WTC11 (cell line): ENCODE measurements at places on chromosomes 13 and 19. TPM values are rescaled to one million over a fixed set of nuclear protein-coding genes. Genes with fewer than 3 reads are reported as not detected.

DNA sequence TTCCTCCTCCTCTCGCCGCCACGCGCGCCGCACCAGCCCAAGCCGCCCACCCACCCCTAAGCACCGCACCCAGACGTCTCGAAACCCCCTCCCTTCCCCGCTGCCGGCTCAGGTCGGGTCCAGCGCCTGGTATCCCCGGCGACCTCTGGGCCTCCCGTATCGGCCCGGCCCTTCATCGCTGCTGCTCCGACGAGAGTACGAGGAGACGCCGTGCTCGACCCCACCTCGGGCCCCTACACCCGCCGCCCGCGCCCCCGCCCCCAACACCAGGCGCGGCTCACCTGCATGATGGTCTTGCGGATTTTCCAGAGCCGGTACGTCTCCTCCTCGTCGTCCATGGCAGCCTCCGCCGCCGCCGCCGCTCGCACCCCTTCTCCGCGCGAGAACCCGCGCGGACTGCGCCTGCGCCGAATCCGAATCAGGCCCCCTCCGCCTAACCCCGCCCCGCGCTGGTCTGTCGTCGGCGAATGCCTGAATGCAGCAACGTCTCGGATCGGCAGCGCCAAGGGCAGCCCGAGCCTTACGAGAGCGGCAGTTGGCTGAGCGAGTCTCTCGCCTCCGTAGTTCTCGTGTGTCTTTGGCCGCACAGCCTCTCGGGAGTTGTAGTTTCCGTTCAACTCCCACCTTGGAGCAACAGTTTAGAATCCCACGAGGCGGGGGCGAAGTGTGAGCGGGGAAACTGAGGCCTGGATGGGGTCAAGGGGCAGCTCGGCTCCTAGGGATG is at the start of gene POLR2E:
Gene POLR2E (minus strand): TSS at position 398 of the 724 bp plus-strand sequence. CDS start 60 bp downstream, at position 338.
- peak; percentile 97 for DNase-seq

DNA sequence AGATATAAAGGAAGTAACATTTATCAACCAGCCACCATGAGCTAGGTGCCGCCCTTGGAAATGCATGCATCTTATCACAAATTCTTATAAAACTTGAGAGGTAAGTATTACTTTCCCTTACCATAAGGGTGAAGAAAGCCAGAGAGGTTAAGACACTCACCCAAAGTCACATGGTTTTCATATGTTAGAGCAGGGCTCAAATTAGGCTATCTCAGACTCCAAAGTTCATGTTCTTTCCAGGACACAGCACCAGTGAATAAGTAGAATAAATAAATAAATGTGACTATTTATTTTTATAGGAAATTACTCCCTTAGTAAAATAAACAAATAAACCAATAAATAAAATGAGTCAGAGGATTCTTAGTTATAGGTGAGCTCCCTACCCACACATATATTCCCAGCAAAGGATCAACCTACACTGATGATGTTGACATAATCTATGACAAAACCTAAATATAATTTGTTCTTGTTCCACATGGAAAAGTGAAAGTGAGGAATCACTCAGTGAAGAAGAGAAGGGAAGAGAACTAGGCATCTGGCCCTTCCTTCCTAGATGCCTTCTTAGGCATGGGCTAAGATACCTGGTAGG is 27.2 kb downstream of the SPRY2 start:
- DNase-seq = no peak

GRCh38 chr13:112638919-112639318 is 50.9 kb upstream of the ATP11A start:
- no peak for DNase-seq

DNA sequence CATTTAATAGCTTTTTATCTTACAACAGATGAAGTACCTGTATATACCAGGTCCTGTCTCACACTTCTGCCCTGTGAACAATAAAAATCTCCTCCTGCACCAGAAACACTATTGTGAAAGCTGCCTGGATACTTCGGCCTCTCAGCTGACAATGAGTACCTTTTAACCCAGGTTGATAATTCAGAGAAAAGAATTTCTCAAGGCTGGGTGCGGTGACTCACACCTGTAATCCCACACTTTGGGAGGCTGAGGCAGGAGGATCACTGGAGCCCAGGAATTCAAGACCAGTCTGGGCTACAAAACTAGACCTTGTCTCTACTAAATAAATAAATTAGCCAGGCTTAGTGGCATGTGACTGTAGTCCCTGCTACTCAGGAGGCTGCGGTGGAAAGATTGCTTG is 65.3 kb upstream of the TM9SF2 start:
- DNase-seq = no peak

- peak; percentile 29 for DNase-seq
Observed at GRCh38 chr13:113804703-113805430, 45.8 kb downstream of the TMEM255B start.

GRCh38 chr19:782185-782877 is 14.9 kb upstream of the PTBP1 start:
- peak; percentile 68 for DNase-seq

Gene ADGRE3
- total RNA-seq = not detected in 3 replicates

Gene FGF22
- 1.4 to 1.6 TPM (median 1.6 TPM) in 3 replicates for total RNA-seq
